CD4-positive, alpha-beta T cell treated with Interleukin-12 subunit alpha and Interleukin-12 subunit beta, for 1 hour (primary cell): ENCODE measurements at places on chromosomes 5 and 9.

GRCh38 chr9:89822996-89823395, 218.2 kb downstream of the GADD45G start:
- DNase-seq: no peak

- DNase-seq: no peak
Observed at GRCh38 chr5:173648308-173648866, 31.9 kb upstream of the BOD1 start.

GRCh38 chr9:112655668-112656067, 62.2 kb downstream of the INIP start:
- DNase-seq: no peak

DNA sequence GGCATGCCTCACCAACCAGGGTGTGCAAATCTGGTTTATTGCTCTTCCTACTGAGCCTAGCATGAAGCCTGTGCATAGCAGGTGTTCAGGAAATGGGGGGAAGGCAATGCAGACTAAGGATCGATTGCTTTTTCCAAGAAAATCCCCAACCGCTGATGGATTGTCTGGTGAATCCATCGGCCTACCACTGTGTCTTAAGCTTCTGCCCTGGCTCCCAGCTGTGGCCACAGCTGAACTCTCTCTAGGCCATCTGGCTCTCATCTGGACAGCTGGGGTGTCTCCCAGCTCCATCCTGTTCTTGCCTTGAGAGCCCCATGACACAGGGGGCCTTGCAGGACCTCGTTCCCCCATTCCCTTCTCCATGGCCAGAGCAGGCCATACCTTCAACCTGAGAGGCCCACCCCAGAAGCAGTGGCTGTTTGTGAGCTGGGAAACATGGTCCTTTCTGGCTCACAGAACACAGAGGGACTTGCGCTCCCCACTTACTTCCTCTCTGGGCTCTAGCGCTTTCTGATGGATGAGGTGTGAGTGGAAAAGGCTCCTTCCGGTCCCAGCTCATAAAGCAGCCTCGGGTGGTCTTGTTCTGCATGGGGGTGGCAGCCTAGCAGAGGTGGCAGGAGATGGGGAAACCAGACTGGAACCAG, 41.8 kb downstream of the COL27A1 start:
- DNase-seq: no peak

DNA sequence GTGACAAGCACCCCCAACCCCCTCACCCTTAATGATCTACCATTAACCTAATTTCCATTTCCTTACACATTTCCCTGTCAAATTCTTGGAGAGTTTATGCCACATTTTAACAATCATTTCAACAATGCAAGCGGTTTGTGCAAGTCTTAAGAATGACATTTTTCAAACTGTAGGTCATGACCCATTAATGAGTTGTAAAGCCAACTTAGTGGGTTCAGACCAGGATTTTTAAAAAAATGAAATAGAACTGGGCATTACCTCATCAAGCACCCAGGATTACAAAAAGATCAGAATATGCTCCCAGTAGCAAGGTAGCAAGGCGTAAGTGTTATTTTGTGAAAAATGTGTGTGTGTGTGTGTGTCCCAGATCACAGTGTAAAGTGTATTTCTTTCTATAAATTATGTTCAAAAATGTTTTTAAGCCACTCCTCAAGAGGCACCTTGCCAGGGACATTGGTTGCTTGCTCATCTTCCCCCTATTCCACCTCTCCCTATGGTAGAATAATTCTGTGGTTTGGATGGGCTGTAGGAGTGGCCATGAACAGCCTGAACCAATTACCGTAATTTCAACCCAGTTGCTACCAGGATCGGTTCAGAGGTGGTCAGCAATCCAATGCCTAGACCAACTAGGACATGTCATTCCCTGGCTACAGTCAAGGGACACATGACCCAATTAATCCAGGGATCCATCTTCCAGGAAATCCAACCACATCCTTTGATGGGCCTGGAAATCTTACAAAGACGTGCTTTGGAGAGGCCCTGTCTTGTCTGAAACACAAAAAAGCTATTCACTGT, 14.4 kb upstream of the TGFBR1 start:
- no peak for DNase-seq

GRCh38 chr5:71633255-71634155, 46.4 kb downstream of the MCCC2 start:
- no peak for DNase-seq

DNA sequence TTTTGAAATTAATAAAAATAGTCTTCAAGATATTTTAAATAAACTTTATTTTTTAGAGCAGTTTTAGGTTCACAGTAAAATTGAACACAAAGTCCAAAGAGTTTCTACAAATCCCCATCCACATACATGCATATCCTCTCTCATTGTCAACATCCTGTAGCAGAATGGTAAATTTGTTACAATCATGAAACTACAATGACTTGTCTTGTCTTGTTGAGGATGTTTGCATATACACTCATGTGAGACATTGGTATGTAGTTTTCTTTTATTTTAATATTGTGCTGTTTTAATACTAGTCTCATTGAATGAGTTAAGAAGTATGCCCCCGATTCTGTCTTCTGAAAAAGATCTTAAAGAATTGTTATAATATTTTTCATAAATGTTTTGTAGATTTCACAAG, 447.0 kb upstream of the EDIL3 start:
- no peak for DNase-seq

GRCh38 chr5:3181671-3182070, 414.0 kb upstream of the IRX1 start:
- no peak for DNase-seq

GRCh38 chr9:113803811-113804589, 72.1 kb upstream of the ZNF618 start:
- no peak for DNase-seq

DNA sequence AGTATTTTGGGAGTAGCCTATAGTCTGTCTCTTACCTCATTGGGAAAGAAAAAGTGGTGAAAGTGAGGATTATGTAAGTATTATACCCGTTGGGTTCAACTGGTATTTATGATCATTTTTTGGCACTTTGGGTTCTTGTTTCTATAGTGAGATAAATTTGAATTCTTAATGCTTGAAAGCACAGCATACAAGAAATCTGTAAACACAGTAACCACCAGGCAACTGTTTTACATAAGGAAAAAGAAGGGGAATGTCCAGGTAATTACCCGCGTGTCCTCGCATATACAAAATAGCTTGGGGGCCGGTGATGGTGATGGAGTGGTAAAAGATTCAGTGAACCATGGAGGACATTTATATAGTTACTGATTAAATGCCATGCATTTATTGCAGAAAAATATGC, 60.5 kb downstream of the BASP1 start:
- no peak for DNase-seq

- DNase-seq: no peak
Observed at GRCh38 chr9:89863141-89863540, 258.3 kb downstream of the GADD45G start.

GRCh38 chr5:176884571-176884890, 14.6 kb downstream of the HK3 start:
- DNase-seq: no peak

GRCh38 chr9:103362986-103363385, 367.9 kb downstream of the CYLC2 start:
- DNase-seq: no peak

DNA sequence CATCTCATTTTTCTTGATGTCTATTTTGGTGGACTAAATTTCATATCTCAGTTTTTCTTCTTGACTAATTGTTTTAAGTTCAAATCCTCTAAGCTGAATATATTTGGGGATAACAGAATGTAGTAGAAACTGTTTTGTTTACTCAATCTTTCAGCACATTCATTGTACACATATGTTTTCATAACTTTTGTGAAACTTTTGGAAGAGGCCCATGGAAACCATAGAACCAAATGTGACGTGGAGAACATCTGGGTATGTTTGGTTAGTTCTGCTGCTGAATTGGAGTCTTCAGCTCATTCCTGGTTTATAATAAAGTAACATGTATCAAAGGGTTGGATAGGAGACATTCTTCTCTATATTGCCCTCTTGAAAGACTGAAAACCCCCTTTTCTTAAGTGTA, 88.4 kb downstream of the CCDC171 start:
- no peak for DNase-seq

DNA sequence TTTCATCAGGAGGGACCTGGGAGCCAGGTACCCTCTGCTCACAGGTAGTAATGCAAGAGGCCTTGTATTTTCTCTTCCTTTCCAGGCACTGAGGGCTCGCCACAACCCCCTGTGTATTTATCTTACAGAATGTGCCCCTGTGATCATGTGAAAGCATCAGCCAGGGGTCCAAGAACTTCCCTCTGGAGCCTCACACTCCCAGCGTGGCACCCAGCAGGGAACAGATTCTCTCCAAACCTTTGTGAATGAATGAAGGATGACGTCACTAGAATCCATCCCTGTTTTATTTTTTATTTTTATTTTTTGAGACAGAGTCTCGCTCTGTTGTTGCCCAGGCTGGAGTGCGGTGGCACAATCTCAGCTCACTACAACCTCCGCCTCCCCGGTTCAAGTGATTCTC, 107.3 kb upstream of the IER5L start:
- DNase-seq: no peak

- DNase-seq: no peak
Observed at GRCh38 chr5:80437326-80437725, 29.5 kb downstream of the ZFYVE16 start.

DNA sequence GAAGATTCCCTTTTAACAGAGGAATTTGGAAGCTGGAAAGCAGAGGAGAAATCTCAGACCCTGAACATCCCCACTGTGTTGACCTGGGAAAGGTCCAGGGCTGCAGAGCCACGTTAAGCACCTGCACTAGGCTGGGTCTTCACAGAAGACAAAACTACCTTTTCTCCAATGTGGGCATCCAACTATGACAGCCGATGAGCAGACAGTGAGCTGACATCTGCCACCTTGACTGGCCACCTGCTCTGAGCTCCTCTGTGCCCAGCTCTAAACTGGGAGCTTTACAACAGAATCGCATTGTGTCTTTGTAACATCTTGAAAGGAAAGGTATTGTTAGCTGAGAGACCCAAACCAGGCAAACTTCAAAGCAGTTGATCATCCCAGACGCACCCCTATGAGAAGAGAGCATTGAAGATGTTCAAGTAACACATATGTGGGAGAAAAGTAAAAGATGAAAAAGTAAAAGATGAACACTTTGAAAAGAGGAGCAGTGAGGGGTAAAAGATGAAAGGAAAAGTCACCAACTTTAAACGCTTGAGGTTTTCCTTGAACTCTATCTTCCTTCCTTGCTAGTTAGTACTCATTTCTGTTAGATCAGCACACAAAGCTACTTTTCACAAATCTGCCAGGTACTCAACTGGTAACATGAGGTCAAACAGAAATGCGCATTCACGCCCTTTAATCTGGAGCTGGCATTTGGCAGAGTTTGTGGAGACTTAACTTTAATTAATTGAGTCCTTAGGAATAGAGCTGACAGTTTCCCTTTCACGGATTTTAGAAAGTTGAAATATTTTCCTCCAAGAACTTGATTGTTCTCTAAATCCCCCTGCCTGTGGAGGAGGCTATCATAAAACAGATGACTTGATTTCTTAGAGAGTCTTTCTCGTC, 53.2 kb upstream of the CTXN3 start:
- no peak for DNase-seq
